Thymus (tissue), 14 donors: ENCODE measurements at places on chromosomes 2 and 18. TPM values are rescaled to one million over a fixed set of nuclear protein-coding genes. Genes with fewer than 3 reads are reported as not detected.

KANSL1L gene
- 13.8 TPM for polyA plus RNA-seq

KLHL14 gene
- polyA plus RNA-seq: 0.64 TPM

CCDC141 gene
- polyA plus RNA-seq: 0.84 TPM

LYPD6 gene
- polyA plus RNA-seq: 0.23 TPM

CDKL4 gene
- polyA plus RNA-seq: 0.43 TPM

NFATC1 gene
- 23.8 TPM for polyA plus RNA-seq

CFC1 gene
- 2.6 TPM for polyA plus RNA-seq

GALNT5 gene
- polyA plus RNA-seq: 0.71 TPM

MC4R gene
- polyA plus RNA-seq: 0.30 TPM

EVA1A gene
- 32.3 TPM for polyA plus RNA-seq

G6PC2 gene
- 0.05 TPM for polyA plus RNA-seq

CCDC142 gene
- 6.7 TPM for polyA plus RNA-seq

ATP6V1B1 gene
- polyA plus RNA-seq: 1.4 TPM

CKAP2L gene
- polyA plus RNA-seq: 1.0 TPM
